T-helper 17 cell (primary cell): ENCODE measurements at places on chromosomes 13 and 19. TPM values are rescaled to one million over a fixed set of nuclear protein-coding genes. Genes with fewer than 3 reads are reported as not detected.
A peak's percentile ranks its signal among the peaks of the same experiment; 100 is the strongest.

DNA sequence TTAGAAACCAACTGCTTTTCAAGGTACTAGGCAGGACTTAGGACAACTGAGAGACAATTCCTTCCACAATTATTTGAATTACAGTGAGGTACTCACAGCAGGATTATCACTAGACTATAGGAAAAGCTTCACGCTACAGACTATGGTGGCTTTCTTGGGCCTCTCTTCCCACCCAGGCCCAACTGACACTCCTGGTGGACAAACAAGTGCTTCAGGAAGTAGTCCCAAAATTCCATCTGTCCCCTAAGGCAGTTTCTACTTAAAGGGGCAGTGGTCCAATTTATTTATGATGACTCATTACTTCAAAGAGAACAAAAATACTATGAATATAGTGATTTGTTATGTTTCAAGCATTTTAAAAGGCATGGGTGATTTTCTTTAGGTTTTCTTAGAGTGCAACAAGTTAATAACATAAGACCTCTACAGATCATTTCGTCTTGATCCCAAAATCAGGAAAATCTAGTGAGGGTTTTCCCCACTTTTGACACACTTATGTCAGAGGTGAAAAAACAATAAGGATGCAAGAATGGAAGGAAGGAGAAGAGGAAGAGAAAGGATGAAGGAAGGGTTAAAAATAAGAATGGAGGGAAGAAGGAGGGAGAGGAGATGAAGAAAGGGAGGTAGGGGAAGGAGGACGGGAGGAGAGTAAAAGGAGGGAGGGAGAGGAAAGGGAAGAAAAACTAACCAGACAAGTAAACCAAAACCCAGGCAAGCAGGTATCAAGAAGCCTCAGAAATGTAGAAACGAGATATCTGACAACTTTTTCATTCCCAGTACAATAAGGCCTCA is 100.7 kb downstream of the SERP2 start:
- DNase-seq = no peak

DNA sequence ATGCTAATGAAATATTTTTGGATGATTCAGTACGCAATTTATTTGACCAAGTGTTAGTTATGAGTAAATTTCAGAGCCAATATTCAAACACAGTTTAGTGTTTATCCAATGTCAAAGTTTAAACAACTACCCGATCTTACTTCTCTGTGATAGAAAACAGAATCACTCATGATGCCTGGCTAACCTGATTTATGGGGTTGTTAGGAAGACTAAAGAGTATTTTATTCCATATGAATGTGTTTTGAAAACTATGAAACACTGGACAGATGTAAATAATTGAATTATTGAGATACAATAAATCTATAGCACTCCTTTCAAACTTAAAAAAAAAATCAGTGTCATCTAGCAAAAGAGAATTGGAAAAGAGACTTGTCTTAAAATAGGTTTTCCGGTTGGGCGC is 1181.8 kb downstream of the EFNB2 start:
- DNase-seq = no peak

DNA sequence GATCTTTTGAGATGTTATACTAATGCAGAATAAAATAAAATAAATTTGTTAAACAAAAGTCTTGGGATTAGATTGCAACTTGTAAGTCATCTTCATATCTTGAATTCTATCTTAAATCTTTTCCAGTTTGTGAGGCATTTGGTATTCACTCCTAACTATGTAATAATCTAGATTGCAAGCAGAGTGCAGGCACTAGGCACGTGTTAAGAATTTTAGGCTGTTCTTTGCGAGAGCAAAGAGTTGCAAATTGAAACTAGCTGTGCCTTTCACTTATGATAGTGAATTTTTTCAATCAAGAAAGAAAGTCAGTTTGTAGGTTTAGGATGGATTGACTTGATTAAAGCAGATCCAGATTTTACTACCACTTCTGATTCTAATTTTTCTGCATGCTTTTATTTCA is 264.1 kb upstream of the SPRY2 start:
- no peak for DNase-seq

- DNase-seq = no peak
Observed at GRCh38 chr19:47716270-47716937, 3.2 kb downstream of the EHD2 start.

DNA sequence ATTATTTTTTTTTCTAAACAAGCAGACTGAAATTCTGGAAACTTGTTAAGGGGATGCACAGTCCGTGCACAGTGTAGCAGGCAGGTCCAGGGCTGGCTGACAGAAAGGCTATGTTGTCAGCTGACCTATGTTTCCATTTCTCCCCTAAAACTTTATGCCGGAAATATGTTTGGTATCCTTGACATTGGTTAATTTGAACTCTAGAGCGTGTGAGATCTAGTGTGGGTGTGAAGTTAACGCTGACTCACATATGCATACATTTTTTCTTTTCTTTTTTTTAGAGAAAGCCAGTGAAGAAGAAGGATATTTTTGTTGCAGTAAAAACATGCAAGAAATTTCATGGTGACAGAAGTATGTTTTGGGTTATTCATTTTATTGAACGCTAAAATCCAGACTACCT is 76.6 kb downstream of the B3GLCT start:
- no peak for DNase-seq

GRCh38 chr19:35868823-35869326 is 501 bp downstream of the APLP1 start:
- no peak for DNase-seq

- no peak for DNase-seq
Observed at GRCh38 chr19:14544977-14545715, 15.8 kb downstream of the TECR start.

GRCh38 chr19:1863328-1863637 is at the start of gene KLF16:
Gene KLF16, minus strand, starts transcription at chr19:1863579. Its CDS starts 82 bp downstream, at chr19:1863497.
- no peak for DNase-seq

DNA sequence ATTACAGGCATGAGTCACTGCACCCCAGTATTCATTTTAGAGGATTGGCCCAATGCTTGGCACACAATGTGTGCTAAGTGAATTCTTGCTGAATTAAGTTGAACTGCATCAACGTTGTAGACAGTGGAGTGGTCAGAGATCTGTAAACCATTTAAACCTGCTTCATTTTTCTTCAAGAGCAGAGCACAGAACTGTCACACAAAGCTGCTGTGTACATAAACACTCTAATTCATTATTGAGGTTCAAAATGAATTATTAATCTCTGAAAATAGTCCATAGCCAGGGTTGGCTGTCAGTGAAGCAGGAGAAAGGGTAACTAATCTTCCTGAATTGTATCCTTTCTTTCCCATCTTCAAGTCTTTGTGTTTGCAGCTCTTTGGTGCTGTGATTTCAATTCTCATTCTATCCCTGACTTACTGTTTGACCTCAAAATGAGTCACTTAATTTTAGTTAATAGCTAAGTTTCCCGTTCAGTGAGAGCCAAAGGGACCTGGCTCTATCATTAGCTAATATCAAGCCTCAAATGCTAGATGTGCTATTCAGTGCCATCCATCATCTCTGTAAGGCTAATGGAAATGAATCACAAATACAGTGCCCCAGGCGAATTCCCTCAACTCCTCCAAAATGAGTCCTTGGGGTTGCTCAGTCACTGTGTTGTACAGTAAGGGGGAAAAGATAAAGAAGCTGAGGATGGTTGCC is 77.0 kb upstream of the TSC22D1 start:
- no peak for DNase-seq

DNA sequence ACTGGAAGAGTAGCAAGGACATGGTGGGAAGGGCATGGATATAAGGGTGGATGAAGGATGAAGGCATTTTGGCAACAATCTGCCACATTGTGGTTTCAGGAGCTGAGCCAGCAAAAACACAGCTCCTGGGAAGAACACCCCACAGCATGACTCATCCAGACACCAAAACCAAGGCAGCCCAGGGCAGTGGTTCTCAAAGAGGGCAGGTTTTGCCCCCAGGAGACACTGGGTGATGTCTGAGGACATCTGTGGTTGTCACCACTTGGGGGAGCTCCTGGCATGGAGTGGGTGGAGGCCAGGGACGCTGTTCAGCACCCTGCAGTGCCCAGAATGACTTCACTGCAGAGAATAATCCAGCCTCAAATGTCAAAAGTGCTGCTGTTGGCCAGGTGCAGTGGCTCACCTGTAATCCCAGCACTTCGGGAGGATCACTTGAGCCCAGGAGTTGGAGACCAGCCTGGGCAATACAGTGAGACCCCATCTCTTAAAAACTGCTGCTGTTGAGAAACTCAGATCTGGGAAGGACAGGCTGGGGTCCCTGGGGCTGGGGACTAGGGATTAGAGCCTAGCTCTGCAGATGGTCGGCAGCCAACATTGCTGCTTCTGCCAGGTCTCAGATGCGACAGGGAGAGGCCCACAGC is 16.1 kb downstream of the ZFR2 start:
- DNase-seq = no peak

- no peak for DNase-seq
Observed at GRCh38 chr13:50069261-50069660, 54.0 kb downstream of the KCNRG start.

GRCh38 chr13:83508771-83509301 is 373.4 kb downstream of the SLITRK1 start:
- DNase-seq = no peak

- no peak for DNase-seq
Observed at GRCh38 chr19:41095703-41096102, 7.5 kb downstream of the CYP2A13 start.

DNA sequence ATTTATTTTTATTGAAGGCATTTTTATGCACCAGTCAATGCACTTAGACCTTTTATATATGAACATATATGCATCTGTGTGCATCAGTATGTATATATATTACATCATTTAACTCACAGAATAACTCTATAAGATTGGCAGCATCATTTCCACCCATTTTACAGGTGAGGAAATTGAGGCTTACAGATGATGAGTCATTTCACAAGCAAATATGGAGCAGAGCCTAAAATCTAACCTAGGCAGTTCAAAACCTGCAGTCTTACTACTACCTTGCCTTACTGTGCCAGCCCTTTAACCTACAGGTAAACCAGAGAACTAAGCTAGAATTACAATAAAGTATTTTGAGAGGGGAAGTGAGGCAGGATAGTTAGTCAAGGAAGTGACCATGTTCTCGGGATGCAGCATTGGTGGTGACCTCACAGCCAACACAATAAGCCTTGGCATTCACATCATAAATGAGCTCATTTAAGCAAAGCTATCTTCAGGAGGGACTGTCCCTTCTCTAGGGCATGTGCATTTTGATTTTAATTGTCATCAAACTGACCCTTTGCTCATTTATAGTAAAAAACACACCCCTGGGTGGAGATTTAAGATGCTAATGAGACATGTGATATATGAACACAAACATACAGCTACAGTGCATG is 274.3 kb downstream of the DCLK1 start:
- no peak for DNase-seq

DNA sequence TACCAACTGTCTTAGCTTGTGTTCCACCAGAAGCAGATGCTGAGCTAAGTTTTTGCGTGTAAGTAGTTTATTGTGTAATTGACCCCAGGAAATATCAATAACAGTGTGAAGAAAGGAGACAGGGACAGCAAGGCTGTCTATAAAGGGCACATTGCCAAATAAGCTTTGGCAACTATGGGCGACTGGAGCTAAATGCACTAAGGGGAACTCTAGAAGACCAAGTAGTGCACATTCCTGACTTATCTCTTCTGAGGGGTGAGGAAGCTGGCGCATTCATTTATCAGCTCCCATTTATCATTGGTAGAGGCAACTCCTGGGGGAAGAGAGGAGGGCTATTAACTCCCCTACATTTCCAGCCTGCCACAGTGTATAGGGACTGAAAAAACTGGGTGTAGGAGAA is 135.0 kb downstream of the DLEU7 start:
- DNase-seq = no peak

DNA sequence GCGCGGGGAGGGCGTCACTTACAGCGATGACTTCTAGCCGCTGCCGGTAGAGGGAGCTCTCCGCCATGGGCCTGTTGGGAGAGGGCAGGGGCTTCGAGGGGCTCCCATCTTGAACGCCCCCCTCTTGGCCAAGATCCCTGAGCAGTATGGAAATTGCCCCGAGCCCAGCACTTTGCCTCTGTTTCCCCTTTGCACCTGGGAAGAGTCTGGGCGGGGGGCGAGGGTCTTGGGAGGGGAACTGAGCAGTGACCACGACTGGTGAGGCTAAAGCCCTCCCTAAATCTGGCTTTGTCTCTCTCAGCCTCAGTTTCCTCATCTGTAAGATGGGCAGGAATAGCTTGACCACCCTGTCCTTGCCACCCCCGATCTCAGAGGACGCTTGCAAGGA is 2.8 kb downstream of the PALM3 start:
- peak; percentile 46 for DNase-seq

- DNase-seq = no peak
Observed at GRCh38 chr13:24931450-24932251, 164.3 kb upstream of the PABPC3 start.

DNA sequence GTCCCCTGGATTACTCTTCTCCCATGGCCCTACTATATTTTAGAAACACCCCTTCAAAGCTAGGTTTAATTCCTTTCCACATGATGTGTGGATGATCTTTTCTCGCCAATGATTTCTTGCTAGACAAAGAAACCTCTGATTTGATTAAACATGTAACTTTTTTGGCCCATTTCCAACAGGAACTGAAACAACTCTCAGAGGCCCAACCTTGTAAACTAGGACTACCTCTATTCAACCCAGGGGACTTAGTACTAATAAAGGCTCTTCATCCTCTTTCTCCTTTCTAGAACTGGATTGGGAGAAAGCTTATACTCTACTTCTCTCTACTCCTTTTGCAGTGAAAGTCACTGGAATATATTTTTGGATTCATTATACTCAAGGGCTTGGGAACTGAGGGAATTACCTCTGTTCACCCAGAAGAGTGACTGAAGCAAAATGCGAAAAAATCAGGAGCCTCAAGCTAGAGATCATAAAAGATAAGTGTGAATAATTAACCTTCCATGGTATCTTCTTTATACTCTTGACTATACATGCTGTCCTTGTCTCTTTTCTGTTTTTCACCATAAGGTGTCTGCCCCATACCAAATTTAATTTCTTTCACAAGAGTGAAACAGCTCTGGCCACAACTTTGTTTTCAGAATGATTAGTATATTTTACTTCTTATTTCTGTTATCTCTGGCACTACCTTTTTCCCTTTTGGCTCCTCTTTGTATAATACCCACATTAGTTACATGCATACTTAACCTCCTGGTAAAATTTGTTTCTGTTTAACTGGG is 977.6 kb downstream of the SLITRK5 start:
- no peak for DNase-seq

KLK6 gene
- total RNA-seq = not detected

TRPM4 gene
- 0.25 TPM for total RNA-seq

CCDC194 gene
- 0.44 TPM for total RNA-seq

ZNF578 gene
- total RNA-seq = 0.75 TPM

RFX1 gene
- 23.3 TPM for total RNA-seq

MBD3L4 gene
- total RNA-seq = not detected

CCNA1 gene
- not detected for total RNA-seq
